ENCODE measurements at places on chromosomes 16 and 17.

DNA sequence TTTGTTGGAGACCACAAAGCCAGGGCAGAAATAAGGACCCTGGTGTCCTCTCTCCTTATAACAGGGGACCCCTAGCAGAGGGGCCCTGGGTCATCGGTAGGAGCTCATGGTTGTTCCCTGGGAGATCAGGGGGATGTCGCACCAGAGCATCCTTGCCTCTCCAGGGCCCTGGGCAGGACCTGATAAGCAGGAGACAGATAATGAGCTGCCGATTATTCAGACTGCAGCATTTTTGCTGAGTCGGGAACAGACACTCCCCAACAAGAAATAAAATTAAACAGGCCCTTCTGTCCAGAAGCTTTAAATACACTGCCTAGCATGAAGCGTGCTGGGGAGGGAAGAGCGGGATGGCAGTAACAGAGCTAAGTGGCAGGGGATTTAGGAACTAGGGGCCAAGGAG lies 15.4 kb upstream of the GFAP start:
- DNase-seq = no peak

GRCh38 chr16:81608523-81609209 lies 164.1 kb downstream of the CMIP start:
- DNase-seq = no peak

DNA sequence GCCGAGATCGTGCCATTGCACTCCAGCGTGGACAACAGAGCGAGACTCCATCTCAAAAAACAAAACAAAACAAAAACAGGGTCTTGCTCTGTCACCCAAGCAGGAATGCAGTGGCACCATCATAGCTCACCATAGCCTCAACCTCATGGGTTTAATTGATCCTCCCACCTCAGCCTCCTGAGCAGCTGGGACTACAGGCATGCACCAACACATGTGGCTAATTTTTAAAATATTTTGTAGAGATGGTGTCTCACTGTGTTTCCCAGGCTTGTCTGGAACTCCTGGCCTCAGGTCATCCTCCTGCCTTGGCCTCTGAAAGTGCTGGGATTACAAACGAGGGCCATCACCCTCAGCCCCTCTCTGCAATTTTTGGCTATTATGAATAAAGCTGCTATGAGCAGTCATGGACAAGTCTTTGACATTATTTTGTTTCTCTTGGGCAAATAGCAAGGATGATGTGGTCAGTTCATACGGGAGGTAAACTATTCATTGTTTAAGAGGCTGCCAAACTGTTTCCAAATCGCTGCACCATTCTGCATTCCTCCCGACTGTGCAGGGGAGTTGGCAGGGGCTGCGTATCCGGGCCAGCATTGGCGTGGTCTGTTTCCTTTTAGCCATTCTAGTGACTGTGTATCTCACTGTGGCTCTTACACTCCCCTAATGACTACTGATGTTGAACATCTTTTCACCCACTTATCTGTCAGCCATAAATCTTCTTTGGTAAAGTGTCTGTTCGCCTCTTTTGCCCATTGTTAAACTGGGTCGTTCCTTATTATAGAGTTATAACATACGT lies 21.1 kb downstream of the EIF4A3 start:
- DNase-seq = no peak

DNA sequence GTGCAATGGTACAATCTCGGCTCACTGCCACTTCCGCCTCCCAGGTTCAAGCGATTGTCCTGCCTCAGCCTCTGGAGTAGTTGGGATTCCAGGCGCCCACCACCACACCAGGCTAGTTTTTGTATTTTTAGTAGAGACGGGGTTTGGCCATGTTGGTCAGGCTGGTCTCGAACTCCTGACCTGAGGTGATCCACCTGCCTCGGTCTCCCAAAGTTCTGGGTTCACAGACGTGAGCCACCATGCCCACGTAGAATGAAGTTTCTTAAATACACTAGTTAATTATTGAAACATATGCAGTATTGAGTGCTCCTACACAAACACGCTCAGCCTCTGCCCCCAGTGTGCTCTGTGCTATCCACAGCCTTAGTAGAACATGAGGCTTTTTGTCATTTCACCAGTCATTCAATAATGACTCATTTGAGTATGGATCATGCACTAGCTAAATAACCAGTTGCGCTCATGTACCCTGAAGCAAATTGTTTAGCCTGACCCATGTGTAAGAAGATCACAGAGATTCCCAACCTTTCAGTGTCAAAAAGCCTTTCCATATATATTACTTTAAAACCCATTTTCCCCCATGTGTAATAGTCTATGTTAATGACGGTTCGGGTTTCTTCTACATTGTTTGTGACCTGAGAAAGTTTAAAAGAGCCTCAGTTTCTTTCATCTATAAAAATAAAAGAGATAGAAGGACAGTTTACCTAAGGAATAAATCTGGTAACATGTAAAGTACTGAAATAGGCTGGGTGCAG lies 49.7 kb downstream of the TUBD1 start:
- DNase-seq = peak; percentile 93

DNA sequence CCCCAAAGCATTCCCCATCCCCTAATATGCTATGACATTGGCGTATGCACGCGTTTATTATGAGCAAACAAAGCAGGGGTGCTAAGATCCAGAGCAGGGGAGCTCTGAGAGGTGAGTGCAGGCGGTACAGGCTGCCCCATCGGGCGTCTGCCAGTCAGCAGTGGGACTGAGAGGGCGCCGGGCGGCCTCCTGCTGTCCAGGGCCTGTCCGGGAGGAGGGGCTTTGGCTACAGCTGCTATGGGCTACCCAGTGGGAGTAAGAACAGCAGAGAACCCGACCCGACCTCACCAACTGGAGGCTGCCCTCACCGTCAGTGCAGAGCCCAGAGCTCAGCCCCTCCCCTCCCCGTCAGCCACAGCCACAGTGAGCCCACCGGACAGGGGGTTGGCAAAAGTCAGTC lies 18.5 kb upstream of the AATK start:
- no peak for DNase-seq

GRCh38 chr17:72984926-72985325 lies 107.6 kb downstream of the SLC39A11 start:
- DNase-seq = no peak

- DNase-seq = peak; percentile 38
Measured at GRCh38 chr17:56815711-56816110, 18.0 kb downstream of the C17orf67 start.

GRCh38 chr16:9134739-9135138 lies 43.3 kb downstream of the HAPSTR1 start:
- no peak for DNase-seq

- DNase-seq = no peak
Measured at GRCh38 chr16:21277045-21277926, 804 bp downstream of the CRYM start.

- DNase-seq = no peak
Measured at GRCh38 chr16:69812688-69813014, 50.5 kb downstream of the WWP2 start.

GRCh38 chr17:41977991-41978390 lies 11.4 kb downstream of the CNP start:
- no peak for DNase-seq

DNA sequence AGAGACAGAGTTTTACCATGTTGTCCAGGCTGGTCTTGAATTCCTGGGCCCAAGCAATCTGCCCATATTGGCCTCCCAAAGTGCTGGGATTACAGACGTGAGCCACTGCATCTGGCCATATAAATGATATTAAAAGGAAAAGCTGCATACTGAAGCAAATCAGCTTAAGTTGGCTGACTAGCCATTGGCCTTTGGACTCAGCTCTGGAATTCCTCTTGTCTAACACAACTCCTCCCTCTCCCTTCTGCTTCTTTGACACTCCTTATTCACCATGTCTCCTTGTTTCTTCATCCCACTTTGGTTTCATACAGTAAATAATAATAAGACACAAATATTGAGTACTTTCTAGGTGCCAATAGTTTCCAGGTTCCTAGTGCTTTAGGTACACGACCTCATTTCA lies 7.5 kb downstream of the KRT12 start:
- no peak for DNase-seq

GRCh38 chr17:18044609-18045008 lies 5.4 kb downstream of the GID4 start:
- DNase-seq = no peak

- DNase-seq = no peak
Measured at GRCh38 chr16:66541388-66542355, 8.2 kb downstream of the TK2 start.

DNA sequence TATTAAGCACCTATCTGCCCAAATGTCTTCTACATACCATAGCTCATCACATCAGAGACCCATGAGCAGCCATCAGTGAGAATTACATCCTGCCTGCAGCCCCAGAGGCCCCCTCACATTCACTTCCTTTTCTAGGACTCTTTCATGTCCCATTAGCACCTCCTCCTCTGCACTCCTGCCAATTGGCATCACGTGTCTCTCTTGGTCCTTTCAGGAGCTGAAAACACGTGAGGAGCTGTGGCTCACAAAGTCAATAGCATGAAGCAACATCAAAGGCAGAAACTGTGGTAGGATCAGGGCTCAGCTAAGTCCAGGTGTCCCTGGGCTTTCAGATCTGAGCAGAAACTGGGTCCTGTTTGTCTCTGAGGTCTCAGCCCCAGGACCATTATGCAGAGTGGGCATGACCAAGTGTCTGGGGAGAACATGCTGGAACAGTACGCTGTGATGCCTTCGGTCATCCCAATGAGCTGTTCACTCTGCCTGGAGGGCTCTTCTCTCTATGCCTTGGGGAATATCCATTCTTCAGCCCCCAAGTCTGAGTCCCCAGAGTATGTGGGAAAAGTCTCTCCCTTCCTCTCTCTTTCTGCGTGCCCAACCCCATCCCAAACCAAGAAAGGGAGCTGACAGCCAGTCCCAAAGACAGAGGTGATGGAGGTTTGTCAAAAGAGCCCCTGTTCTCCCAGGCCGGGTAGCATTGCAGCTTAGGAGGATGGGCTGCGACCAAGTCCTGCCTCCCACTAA lies 457.0 kb upstream of the CDH5 start:
- DNase-seq = no peak

GRCh38 chr16:67936880-67937605 lies 393 bp upstream of the PSMB10 start:
- no peak for DNase-seq

DNA sequence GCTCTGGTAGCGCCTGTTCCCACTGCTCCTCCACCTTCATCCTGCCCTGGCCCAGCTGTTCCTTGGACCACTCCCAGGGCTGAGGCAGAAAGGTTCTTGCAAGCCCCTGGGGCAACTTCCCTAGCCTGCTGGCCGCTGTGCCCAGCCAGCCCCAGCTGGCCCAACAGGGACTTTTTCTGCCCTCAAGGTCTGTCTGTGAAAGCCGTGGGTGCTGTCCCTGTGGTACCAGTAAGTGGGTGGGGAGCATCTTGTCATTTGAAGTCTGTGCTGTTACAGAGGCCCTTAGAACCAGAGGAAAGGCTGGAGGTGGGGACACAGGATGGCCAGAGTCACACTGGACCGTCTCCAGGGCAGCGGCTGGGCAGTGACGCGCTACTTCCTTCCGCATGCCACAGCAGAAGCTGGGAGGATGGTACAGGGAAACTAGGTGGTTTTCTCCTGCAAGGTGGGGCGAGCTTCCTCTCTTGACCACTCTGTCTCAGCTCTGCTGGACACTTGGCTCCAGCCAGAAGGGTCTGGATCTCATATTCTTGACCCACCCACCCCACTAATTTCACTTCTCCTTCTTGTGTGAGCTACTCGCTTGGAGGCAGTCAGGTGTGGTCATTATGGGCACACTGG lies 87.8 kb downstream of the PLCG2 start:
- DNase-seq = no peak

- no peak for DNase-seq
Measured at GRCh38 chr17:78572239-78573205, 4.7 kb downstream of the DNAH17 start.

DNA sequence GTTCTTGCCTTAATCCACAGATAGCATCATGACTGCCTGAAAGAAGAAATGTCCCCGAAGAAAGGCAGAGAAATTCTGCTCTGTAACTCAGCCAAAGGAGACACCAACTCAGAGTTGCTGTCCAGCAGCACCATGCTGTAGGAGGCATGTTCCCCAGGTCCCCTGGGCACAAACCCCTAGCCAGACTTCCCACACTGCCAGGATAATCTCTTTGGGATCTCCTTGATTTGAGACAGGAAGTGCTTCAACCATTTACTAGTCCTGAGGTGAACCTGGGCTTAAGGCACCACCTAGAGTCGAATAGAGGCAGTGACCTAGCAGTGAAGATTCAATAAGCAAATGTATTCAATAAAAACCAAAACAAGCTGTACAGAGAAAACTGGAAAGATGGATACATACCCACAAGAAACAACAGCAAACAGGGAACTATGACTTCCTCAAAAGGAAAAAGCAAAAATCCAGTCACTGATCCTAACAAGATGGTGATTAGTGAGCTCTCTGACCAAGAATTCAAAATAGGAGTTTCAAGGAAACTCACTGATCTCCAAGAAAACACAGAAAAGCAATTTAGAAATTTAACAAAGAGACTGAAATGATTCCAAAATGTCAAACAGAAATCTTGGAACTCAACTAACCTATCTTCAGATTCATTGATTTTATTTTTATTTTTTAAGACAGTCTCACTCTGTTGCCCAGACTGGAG lies 5.7 kb downstream of the OR4D2 start:
- DNase-seq = peak; percentile 6

GRCh38 chr17:43650471-43650870 lies 11.3 kb downstream of the MEOX1 start:
- no peak for DNase-seq

- no peak for DNase-seq
Measured at GRCh38 chr17:68792873-68793272, 162.3 kb downstream of the ABCA8 start.

DNA sequence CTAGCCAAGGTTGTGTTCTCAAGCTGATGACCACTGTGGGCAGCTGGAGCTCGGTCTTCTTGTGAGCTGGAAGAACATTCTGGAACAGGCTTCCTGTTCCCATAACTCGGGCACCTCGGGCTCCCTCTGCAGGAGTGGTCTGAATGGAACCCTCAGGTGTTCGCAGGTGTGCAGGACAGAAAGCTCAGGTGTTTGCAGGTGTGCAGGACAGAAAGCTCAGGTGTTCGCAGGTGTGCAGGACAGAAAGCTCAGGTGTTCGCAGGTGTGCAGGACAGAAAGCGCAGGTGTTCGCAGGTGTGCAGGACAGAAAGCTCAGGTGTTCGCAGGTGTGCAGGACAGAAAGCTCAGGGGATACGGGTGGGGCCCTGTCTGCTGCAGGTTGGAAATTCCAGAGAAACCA lies 109.0 kb upstream of the CACNG5 start:
- no peak for DNase-seq

GRCh38 chr16:30184891-30185682 lies 1.7 kb downstream of the CORO1A start:
- DNase-seq = no peak

DNA sequence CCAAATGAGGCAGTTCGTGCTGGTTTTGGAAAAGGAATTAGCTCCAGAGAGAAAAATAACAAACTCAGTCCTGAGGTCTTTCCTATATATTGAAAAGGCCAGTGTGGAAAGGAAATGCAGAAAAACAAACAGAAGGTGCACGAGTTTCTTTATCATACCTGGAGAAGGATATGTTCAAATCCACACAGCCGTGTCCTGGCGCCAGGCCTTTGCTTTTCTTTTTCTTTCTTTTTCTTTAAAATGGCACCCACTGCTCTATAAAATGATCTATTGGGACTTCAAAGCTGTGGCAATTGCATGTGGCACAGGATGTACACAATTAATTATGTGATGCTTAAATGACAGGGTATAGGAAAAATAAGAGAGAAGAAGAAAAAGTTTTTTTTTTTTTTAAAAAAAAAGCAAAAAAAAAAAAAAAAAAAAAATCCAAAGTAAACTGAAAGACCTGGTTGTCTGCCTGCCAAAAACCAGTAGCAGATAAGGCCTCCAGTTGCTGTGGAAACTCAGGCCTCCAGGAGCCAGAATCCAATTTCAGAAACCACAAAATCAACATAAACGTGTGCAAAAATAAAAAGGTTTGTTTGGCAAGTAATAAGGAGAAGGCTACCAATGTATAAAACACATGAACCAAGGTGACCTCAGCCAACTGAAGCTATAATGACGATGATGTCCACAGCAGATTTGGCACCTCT lies 957.6 kb upstream of the SOX9 start:
- DNase-seq = peak; percentile 24

Measured in non-pigmented ciliary epithelial cell (primary cell).